ENCODE measurements at places on chromosomes 4 and X. TPM values are rescaled to one million over a fixed set of nuclear protein-coding genes. Genes with fewer than 3 reads are reported as not detected.

GRCh38 chr4:145338568-145338967, 143.1 kb upstream of the SMAD1 start:
- H3K4me1 ChIP-seq: no peaks in the 10 kb centered on the region
- no peak overlapping the region for H3K27ac ChIP-seq
- H3K36me3 ChIP-seq: no peaks in the 10 kb centered on the region
- DNase-seq: no peak
- H3K4me3 ChIP-seq: no peak overlapping the region
- H3K27me3 ChIP-seq: no peaks in the 10 kb centered on the region

- DNase-seq: no peak
- H3K27me3 ChIP-seq: no peaks in the 10 kb centered on the region
- no peaks in the 10 kb centered on the region for H3K36me3 ChIP-seq
Observed at GRCh38 chr4:115187136-115187535, 73.7 kb upstream of the NDST4 start.

GRCh38 chrX:3545901-3546300, 167.5 kb downstream of the PRKX start:
- H3K36me3 ChIP-seq: peaks cover 3% of the 10 kb centered on the region
- H3K4me1 ChIP-seq: no peaks in the 10 kb centered on the region
- H3K27me3 ChIP-seq: peaks cover 3% of the 10 kb centered on the region
- no peak overlapping the region for H3K27ac ChIP-seq

Gene UGT2B10
- not detected for total RNA-seq

Gene BANK1
- 1.6 TPM for total RNA-seq

- no peak overlapping the region for H3K4me3 ChIP-seq
- no peak for DNase-seq
- H3K27ac ChIP-seq: no peak overlapping the region
- no peaks in the 10 kb centered on the region for H3K4me1 ChIP-seq
- H3K27me3 ChIP-seq: no peaks in the 10 kb centered on the region
- no peaks in the 10 kb centered on the region for H3K36me3 ChIP-seq
Observed at GRCh38 chr4:19580095-19580494, 671.6 kb upstream of the SLIT2 start.

DNA sequence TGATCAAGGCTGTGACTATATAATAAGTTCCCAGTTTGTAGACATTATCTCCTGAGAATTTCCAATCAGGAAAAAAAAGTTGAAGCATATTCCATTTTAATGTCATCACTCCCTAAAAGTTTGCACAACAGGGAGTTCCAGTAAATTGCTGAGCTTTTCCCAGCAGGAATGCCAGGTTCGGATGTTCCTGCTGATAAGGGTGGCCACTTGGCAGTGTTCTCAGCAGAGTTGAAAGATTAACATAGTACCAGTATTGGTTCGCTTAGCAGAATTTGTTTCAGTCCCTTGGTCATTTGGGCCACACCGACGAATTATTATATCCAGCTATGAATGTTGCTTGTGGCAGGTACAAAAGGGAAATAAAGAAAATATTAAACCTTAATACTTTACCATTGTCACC, 5.2 kb upstream of the CXCL2 start:
- no peak overlapping the region for H3K4me3 ChIP-seq
- no peak overlapping the region for H3K27ac ChIP-seq
- peaks cover 7% of the 10 kb centered on the region for H3K4me1 ChIP-seq
- H3K27me3 ChIP-seq: peaks cover 46% of the 10 kb centered on the region
- DNase-seq: no peak

GRCh38 chr4:22077571-22077970, 129.0 kb upstream of the KCNIP4 start:
- H3K4me1 ChIP-seq: no peaks in the 10 kb centered on the region

Gene BRS3
- total RNA-seq: not detected

Gene NAP1L5
- 8.4 TPM for total RNA-seq

Gene CXCL5
- not detected for total RNA-seq

DNA sequence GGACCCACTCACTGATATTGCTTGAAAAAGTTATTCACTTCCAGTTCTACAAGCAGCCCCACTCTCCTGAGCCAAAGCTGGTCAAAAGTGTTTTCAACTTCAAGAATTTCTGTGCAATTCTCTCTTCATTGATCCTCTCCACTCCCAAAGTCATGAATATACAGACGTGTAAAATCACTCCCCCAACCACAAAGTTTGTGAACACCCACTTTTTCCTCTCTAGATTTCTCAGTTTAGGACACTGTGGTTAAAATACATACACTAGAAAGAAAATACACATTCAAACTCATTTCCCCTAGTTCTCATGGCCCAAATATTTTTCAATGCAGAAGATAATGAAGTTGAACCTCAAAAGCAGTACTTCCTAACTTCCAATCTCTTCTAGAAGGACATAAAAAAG, 116.3 kb downstream of the MSN start:
- H3K4me3 ChIP-seq: no peak overlapping the region
- no peak overlapping the region for H3K27ac ChIP-seq
- DNase-seq: no peak
- H3K4me1 ChIP-seq: peaks cover 18% of the 10 kb centered on the region

Gene SORBS2
- not detected for total RNA-seq

DNA sequence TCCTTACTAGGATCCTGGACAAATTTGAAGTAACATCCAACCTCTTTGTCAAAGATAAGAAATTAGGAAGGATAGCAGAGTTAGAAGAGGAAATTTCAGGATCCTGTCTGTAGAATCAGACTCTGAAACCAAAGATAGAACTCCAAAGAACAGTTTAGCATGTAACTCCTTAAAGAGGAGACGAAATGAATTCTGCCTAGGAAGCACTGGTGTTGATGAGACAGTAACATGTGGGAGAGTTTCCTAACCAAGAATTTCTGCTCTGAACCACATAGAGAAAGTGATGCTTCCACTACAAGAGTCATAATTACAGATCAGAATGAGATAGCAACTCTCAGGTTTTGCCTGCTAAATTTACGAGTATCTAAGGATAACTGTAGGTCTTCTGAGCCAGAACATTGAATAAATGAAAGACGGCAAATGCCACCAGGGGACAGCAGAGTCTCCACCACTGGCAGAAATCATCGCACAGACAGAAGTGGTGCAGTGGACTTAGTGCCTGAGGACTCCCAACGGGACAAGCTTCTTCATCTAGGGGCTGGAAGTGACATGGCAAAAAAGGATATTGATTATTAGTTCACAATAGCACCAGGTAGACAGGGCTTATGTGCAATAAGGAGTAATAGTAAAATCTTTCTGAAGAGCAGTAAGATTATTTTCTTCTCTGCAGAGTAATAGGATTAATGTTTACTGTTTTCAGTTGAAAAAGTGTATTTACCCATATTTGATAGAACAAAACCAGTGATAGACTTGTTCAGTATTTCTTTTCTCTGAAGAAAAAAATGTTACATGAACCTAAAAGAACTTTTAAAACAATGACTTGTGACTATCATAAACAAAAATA, 6.7 kb upstream of the PPID start:
- DNase-seq: peak; percentile 36
- peaks cover 39% of the 10 kb centered on the region for H3K27me3 ChIP-seq
- no peak overlapping the region for H3K27ac ChIP-seq
- H3K36me3 ChIP-seq: no peaks in the 10 kb centered on the region
- peaks cover 16% of the 10 kb centered on the region for H3K4me1 ChIP-seq
- H3K4me3 ChIP-seq: no peak overlapping the region

GRCh38 chr4:61277785-61278760, 77.9 kb downstream of the ADGRL3 start:
- no peak for DNase-seq
- H3K36me3 ChIP-seq: no peaks in the 10 kb centered on the region
- no peaks in the 10 kb centered on the region for H3K27me3 ChIP-seq

DNA sequence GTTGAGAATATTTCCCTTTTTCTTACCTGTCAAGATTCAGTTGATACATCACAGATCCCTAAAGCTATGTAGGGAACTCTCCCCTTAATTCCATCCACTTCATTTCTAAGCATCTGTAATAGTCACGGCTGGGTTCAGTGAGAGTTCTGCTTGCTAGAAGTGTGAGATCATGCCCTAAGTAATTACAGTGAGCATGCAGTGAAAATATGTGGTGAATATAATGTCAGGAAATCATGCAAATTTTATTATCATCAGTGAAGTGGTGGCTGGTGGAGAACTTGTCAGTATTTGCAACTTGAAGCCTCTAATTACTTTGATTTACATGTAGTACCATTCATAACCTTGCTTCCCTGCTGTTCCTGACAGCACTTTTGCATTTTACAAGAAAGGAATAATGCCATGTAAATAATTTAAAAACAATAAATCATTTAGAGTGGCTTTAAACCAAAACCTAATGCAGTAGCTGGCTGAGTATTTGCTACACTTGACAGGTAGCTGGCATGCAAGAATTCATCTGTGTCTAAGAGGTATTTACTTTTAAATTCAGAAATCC, 28.3 kb upstream of the CFAP299 start:
- H3K36me3 ChIP-seq: no peaks in the 10 kb centered on the region
- H3K4me1 ChIP-seq: no peaks in the 10 kb centered on the region
- H3K27me3 ChIP-seq: peaks cover 13% of the 10 kb centered on the region
- no peak overlapping the region for H3K27ac ChIP-seq
- DNase-seq: no peak
- no peak overlapping the region for H3K4me3 ChIP-seq

Gene NAP1L3
- total RNA-seq: 2.8 TPM

DNA sequence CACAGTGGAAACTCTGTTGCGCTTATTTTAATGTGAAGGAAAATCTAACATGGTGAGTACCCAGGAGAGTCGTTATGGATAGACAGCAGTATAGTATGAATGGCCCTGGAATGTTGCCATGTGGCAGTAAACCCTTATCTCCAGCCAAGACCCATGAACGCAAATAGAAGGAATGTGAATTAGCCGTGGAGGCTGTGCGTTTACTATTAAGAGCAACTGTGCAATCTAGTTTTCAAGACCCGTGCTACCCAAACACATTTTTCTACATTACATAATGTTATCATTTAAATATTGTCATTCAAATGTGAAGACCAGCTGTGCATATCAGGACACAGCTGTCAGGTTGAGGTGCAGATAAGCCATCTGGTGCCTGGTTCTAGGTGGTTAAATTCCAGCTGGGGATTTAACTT, 13.3 kb upstream of the AGA start:
- no peak overlapping the region for H3K4me3 ChIP-seq
- no peak for DNase-seq
- H3K27ac ChIP-seq: no peak overlapping the region
- H3K4me1 ChIP-seq: no peaks in the 10 kb centered on the region
- H3K36me3 ChIP-seq: no peaks in the 10 kb centered on the region

- no peak overlapping the region for H3K27ac ChIP-seq
- no peaks in the 10 kb centered on the region for H3K36me3 ChIP-seq
- H3K27me3 ChIP-seq: peaks cover 3% of the 10 kb centered on the region
- DNase-seq: peak; percentile 3
- no peaks in the 10 kb centered on the region for H3K4me1 ChIP-seq
- no peak overlapping the region for H3K4me3 ChIP-seq
Observed at GRCh38 chrX:139126493-139126892, 404.0 kb upstream of the F9 start.

DNA sequence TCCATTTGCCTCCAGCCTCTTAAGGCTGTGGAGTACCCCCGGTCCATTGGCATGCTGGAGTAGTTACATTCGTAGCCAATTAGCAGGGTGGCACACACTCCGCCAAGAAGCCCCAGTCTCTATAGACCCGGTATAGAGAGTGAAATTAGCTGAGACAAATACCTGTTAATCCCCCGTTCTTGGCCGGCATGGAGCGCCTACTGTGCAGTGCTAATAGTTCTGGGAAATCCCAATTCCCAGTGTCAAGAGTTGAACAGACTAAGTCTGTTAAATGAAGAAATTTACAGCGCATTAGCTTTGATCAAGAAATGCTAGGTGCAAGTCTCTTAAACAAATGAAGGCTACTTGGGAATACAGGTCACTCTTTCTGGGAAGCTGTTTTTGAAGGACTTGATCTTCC, 127.8 kb upstream of the ARX start:
- peaks cover 6% of the 10 kb centered on the region for H3K27me3 ChIP-seq
- H3K4me1 ChIP-seq: no peaks in the 10 kb centered on the region

Gene FAM193A
- total RNA-seq: 18.9 TPM

DNA sequence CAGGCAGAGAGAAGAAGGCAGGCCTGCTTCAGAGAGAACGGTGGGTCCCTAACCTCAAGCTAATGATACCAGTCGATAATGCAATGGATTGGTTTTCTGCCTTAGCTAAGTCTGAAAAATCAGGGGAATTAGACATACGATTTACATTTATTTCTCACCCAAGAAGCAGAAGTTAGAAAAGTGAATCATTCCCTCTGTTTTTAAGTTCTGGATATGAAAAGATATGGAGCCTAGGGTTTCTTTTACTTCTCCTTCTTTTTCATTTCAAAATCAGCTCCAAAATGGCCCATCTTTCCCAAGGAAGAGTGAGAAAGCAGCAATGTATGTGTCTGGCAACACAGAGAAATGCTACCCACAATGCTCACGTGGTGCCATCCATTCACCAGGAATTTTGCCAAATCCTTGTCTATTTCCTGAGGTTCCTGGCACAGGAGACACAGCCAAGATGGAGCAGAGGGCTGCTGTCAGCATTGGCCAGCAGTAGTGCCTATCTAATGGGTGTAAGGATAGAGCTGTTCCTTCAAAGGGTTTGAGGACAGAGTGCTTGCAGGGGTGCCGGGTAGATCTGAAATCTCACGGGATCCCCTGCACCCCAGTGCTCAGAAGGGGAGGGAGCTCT, 231.5 kb downstream of the MAML3 start:
- H3K4me3 ChIP-seq: no peak overlapping the region
- H3K36me3 ChIP-seq: no peaks in the 10 kb centered on the region
- no peak overlapping the region for H3K27ac ChIP-seq
- no peaks in the 10 kb centered on the region for H3K4me1 ChIP-seq
- no peak for DNase-seq

Gene C1QTNF7
- total RNA-seq: not detected

DNA sequence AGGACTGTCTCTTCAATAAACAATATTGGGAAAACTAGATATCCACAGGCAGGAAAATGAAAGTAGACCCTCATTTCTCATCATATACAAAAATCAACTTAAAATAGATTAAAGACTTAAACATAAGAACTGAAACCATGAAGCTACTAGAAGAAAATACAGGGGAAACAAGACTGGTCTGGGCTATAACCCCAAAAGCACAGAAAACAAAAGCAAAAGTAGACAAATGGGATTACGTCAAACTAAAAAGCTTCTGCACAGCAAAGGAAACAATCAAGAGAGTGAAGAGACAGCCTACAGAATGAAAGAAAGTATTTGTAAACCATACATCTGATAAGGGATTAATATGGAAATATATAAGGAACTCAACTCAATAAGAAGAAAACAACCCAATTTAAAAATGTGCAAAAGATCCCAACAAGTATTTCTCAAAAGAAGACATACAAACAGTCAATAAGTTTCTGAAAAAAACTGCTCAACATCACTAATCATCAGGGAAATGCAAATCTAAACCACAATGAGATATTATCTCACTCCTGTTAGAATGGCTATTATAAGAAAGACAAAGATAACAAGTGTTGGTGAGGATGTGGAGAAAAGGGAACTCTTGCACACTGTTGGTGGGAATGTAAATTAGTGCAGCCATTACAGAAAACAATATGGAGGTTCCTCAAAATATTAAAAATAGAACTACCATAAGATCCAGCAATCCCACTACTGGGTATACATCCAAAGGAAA, 325.3 kb upstream of the RASGEF1B start:
- H3K27me3 ChIP-seq: no peaks in the 10 kb centered on the region
- peaks cover 3% of the 10 kb centered on the region for H3K36me3 ChIP-seq
- H3K27ac ChIP-seq: no peak overlapping the region

Gene MAGEB1
- not detected for total RNA-seq

Gene NOX1
- total RNA-seq: not detected

- H3K36me3 ChIP-seq: no peaks in the 10 kb centered on the region
- peaks cover 17% of the 10 kb centered on the region for H3K27me3 ChIP-seq
- no peak overlapping the region for H3K27ac ChIP-seq
- peaks cover 7% of the 10 kb centered on the region for H3K4me1 ChIP-seq
Observed at GRCh38 chr4:81913427-81913879, 441.7 kb upstream of the RASGEF1B start.

Data from activated naive CD8-positive, alpha-beta T cell treated with anti-CD3 and anti-CD28 coated beads for 36 hours (primary cell).